ENCODE measurements at places on chromosomes 5 and 9.

DNA sequence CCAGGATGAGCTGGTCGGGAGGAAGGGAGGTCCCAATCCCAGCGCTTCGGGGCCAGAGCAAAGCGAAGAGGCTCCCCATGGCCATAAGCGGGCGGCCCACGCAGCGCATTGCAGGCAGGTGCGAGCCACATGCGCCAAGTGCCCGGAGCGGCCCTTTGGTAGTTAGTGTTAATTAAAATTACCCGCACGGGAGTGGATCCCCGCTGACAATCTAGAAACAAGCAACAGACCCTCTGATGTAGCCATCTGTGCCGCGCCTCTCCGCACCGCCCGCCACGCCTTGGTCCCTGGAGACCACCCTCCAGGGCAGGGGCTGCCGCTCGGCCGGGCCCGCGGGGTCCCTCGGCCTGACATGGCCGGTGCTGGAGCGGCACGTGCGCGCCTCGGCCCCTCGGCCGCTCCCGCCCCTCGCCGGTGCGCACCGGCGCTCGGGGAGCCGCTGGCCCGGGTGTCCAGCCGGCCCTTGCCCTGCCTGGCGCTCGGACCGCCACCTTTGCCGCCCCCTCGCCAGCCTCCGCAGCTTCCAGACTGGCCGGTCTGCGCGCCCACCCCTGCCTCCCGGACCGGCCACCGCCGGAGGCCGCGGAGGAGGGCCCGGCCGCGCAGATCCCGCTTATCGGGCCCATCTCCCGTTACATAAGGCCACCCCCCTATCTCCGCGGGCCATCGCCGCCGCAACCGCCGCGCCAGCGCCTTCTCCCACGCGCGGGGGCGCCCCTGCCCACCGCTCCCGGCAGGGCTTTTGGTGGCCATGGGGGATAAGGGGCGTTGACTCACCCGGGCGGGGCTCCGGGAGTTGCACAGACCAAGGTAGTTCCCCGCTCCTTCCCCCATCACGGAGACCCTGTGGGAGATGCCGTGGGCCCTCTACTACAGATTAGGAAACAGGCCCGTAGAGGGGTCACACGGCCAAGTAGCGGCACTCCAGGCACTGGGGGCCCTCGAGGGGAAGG lies 1.9 kb upstream of the IL13 start:
- no peak for DNase-seq

GRCh38 chr5:157463621-157464518 lies 3.9 kb downstream of the NIPAL4 start:
- no peak for DNase-seq

GRCh38 chr9:127089631-127090081 lies 32.8 kb downstream of the ANGPTL2 start:
- no peak for DNase-seq

DNA sequence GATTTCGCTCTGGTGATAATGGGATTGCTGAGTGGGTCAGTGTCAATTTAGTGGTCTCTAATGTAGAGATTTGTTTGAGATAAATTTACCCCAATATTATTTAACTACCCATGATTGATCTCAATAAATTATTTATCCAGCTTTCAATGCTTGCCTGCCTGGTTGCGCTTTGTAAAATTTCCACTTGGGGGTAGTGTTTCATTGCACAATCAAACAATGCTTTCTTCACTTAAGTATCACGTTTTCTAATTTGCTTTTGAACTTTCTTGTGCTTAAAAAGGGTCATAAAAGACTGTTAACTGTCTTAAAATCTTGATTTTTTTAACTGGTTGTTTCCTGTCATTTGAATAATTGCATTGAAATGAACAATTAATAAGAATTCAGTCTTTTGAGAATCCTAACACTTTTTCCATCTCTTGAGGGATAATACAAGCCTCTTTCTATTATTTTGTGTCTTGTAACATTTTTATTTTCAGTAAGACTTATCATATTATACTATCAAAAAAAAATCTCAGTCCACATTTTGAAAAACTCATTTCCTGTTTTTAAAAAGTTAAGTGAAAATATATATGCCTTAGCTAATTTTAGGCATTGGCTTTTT lies 18.7 kb downstream of the HSD17B4 start:
- DNase-seq, result no peak

DNA sequence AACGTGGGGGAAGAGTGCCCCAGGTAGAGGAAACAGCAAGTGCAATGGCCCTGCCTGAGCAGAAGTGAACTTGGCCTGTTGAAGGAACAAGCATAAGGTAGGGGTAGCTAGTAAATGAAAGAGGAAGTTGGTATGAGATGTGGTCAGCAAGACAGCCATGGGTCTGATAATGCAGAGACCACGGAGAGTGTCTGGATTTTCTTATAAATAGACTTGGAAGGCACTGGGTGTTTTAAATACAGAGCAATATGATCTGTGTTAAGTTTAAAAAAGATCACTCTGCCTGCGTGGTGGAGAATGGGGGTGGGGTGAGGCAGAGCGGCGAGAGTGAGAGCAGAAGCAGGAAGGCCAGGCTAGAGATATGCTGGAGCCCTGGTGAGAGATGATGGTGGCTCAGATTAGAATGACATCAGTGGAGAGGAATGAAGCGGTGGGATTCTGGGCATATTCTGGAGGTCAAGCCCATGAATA lies 4.2 kb downstream of the ADAM19 start:
- DNase-seq, result no peak

- no peak for DNase-seq
These were observed 745.3 kb downstream of the NR2F1-AS1 start for GRCh38 chr5:92835712-92836111.

- DNase-seq, result no peak
These were observed 4.4 kb upstream of the GLIPR2 start for GRCh38 chr9:36132086-36132485.

GRCh38 chr9:116074658-116075057 lies 78.9 kb upstream of the PAPPA start:
- no peak for DNase-seq

- DNase-seq, result no peak
These were observed 53.6 kb downstream of the ELL2 start for GRCh38 chr5:95907740-95908706.

GRCh38 chr5:34047143-34047542 lies 4.1 kb upstream of the C1QTNF3 start:
- DNase-seq, result no peak

DNA sequence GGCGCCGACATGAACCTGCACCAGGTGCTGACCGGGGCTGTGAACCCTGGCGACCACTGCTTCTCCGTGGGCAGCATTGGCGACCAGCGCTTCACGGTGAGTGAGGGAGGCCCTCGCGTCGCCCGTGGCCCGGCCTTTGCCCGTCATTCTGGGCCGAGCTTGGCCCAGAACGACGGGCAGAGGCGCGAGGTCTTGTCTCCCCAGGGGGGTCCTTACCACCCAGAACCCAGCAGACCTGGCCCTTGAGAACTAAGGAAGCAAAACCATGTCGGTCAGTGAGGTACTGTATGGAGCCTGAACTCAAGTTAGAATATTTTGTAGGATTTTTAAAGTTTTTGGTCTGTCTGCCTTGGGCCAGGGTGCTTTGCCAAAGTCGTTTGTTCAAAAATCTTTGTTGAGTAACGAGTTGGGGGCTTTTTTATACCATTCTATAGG lies 691 bp downstream of the DMXL1 start:
- no peak for DNase-seq

DNA sequence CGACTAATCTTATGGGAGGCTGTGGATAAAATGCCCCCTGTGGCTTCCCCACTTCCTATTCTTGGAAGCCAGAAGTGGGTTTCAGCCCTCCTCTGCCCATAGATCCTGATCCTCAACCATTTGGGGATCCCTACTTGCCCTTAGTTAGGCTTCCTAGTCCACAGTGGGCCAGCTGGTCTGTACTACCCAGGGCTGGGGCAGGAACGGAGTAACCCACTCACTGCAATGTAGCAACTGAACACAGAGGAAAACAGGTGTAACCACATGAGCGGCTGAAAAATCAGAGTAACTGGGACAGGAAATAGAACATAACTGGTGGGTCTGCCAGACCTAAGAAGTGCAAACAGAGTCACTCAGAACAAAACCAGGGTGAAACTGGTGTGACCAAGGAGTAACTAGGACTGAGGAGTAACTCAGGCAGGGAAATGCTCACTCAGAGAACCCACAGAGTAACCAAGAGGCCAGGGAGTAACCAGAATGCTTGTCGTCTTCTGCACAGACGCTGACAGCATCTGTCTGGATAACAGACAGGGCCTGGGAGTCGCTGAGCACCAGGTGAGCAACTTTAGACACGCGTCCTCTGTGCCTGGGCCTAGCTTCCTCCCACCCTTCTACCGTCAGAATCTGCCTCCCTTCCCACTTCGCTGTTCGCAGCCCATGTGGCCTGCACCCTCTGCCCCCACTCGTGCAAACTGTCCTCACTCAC lies 1.0 kb downstream of the AQP3 start:
- DNase-seq, result no peak

- no peak for DNase-seq
These were observed 430.9 kb downstream of the DMAC1 start for GRCh38 chr9:7368410-7369292.

GRCh38 chr5:151295791-151296477 lies 7.6 kb downstream of the SLC36A3 start:
- DNase-seq, result no peak

DNA sequence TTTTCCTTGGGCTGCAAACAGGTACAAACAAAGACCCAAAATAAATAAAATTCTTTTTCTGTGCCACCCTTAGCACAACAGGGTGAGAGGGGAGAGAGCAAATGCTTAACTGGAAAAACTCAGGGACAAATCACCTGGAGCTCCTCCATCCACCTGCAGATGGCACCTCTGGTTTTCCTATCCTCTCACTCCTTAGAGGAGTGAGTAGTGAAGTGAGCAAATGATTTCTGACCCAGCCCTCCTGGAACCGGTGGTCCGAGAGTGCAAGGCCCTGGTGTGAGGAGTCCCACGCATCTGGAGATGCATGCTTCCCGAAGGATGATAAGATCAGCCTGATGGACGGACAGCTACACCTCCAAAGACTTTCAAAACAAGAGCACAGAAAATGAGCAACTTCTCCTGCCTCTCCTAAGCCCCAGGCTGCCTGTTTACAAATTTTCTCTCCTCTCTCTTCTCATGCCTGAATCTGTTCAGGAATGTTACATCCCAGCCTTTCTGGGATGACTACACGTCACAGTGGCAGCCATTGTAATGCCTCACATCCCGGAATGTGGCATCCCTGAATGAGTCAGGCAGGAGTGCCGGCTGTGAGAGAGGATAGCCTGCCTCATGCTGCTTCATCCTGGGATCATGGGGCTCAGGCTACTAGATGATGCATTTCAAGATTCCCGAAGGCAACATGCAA lies 86.4 kb downstream of the ADRB2 start:
- DNase-seq, result no peak

DNA sequence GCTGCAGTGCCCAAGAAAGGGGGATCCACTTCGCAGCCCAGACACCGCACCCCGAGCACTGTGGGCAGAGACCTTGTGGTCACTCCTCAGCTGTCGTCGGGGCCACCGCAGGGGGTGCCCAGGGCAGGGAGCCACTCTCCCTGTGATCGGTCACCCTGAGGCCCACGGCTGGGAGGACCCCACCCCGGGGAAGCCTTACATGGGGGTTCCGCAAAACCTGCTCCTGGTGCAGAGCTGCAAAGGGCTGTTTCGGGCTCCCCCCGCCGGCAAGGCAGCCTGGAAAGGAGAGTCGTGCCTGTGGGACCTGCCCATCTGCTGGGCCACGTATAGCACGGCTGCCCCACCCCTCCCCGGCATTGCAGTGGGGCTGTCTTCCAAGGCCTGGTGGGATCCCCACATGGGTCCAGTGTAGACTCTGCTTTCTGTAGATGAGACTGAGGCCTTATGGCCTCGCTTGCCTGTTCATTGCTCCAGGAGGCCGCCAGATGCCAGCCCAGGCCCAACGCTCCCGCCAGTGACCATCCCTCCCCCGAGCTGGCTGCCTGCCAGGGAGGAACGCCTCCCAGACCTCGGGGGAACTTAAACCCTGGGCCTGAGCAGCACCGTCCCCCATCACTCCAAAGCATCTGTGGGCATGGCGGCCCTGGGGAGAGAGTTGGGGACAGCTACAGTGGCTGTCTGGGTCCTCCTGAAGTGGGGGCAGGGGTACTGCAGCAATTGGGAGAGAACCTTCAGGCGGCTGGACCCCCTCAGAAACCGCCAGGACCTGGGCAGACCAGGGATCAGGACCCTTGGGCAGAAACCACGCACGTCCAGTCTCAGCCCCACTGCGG lies 1.6 kb upstream of the DNLZ start:
- no peak for DNase-seq

DNA sequence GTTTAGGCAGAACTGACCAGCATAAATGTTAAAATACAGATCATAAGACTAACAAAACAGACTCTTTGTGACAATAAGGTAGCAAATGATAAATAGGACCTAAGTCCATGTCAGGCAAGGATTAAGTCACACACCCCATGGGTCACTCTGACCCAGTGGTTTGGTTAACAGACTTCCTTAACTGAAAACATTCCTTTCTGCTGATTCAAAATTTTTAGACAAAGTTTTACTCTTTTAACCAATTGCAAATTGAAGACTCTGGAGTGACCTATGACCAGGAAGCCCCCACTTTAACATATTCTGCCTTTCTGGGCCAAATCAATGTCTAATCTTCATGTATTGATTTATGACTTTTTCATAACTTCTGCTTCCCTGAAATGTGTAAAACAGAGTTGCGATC lies 4.9 kb upstream of the NXNL2 start:
- no peak for DNase-seq

DNA sequence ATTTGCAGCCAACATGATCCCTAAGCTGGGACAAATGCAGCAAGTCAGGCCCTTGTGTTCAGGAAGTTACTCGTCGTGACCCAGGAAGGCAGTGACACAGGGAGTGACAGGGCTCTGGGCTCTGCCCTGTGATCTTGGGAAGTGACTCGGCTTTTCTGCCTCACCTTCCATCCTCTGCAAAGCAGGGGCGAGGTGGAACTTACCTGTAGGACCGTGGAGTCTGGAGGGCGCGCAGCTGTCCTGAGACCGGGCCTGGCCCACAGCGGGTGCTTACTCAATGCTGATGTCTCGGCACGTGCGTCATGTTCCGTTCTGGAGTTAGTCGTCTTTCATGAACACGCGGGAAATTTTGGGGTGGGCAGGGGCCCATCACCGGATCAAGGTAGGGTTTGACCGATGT lies 22.8 kb upstream of the LPCAT1 start:
- DNase-seq, result no peak

DNA sequence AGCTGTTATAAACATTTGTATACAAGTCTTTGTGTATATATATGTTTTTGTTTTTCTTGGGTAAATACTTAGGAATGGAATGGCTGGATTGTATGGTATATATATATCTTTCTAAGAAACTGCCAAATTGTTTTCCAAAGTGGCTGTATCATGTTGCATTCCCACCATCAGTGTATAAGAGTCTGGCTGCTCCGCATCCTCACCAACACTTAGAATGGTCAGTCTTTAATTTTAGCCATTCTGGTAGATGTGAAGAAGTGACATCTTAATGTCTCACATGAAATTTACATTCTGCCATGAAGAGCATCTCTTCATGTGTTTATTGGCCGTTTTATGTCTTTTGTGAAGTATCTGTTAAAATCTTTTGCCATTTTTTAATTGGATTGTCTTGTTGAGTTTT lies 31.9 kb downstream of the GALNT10 start:
- no peak for DNase-seq

- no peak for DNase-seq
These were observed 45.0 kb upstream of the TNC start for GRCh38 chr9:115162946-115163345.

- no peak for DNase-seq
These were observed 99.4 kb downstream of the TMEM215 start for GRCh38 chr9:32882705-32883104.

- DNase-seq, result no peak
These were observed 36.3 kb downstream of the GDA start for GRCh38 chr9:72185561-72185960.

Data from stimulated activated CD8-positive, alpha-beta memory T cell treated with anti-CD3 and anti-CD28 coated beads, Interleukin-7, amount 100 ng/mL, for 1 hour (primary cell).